Fibroblast of the aortic adventitia (primary cell): ENCODE measurements at places on chromosomes 12 and 14.
A peak's percentile ranks its signal among the peaks of the same experiment; 100 is the strongest.

- no peak for DNase-seq
Observed at GRCh38 chr14:52349731-52350130, 35.6 kb downstream of the PTGER2 start.

GRCh38 chr12:114221957-114222630 lies 183.8 kb downstream of the TBX5 start:
- DNase-seq, result no peak

DNA sequence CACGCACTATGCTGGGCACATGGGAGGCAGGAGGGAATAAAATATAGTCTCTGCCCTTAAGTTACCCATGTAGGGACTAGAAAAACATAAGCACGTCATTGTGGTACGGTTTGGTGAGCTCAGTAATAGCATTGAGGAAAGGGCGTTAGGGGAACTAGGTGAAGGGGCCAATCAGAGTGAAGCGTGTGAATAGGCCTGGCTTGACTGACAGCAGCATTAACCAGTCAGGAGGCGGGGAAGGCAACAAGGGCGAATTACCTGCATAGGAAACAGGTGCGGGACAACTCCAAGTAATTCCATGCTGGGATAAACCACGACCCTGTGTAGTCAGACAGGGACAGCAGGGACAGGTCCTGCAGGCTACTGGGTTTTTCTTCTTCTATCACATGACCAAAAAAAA lies 107.7 kb downstream of the UNC79 start:
- peak; percentile 5 for DNase-seq

- DNase-seq, result peak; percentile 31
Observed at GRCh38 chr12:115049614-115050013, 365.6 kb upstream of the TBX3 start.

DNA sequence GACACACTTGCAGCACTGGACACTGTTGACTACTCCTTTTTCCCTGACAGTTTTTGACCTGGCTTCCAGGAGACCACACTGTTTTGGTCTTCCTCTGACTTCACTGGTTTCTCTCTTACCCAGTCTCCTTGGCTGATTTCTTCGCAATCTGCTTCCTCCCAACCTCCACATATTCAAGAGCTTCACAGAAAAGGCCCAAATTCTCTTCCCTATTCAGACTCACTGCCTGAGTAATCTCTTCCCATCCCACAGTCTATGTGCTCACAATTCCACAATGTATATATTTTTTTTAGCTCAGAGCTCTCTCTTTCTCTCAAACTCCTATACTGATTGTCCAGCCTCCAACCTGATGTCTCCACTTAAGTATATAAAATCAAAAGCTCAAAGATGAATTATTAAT lies 115.4 kb downstream of the SINHCAF start:
- no peak for DNase-seq

DNA sequence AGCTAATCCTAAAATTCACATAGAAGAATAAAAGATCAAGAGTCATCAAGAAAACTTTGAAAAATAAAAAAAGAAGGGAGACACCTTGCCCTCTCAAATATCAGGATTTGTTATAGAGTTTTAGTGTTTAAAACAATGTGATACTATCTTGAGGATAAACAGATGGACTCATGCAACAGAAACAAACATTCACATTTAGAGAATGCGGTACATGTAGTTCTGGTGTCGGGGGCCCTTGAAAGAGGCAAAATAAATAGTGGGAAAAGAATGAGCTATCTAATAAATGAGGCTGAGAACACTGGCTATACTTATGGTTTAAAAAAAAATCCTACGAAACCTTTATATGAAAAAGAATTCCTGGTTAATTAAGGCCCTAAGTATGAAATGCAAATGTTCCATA lies 127.7 kb downstream of the LLPH start:
- no peak for DNase-seq

GRCh38 chr14:37597538-37597913 lies 2.1 kb downstream of the TTC6 start:
- DNase-seq, result no peak

- DNase-seq, result no peak
Observed at GRCh38 chr14:73342670-73343069, 105.4 kb downstream of the PAPLN start.

DNA sequence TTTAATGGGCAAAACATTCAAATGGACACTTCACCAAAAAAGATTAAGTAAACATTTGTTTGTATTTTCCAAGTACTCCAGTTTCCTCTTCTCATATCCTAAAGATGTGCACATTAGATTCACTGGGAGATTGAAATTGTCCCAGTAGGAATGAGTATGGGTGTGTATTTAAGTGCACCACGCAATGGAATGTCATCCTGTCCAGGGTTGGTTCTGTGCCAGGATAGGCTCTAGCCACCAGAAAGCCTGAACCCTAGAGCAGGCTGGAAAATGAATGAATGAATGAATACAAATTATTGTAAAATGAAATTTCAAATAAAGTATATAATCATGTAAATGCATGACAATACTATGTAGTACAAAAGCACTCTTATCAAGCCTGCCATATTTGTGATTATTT lies 14.0 kb downstream of the CEP83 start:
- no peak for DNase-seq

DNA sequence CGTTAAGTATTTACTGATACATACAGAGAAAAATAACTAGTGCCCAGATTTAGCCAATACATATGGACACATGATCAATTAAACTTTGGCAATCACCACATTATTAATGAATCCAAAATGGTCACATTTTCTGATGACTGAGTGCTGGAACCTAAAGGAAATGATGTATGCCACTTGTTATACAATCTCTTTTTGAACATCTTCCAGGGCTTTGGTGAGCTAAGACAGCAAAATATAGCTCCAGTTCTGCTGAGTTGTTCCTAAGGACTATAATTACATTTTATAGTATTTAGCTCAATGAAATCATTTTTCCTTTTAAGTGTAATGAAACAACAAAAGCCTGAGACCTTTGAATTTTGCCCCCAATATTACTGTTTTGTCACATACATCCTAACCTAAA lies 329.1 kb upstream of the ATP2B1 start:
- peak; percentile 47 for DNase-seq

DNA sequence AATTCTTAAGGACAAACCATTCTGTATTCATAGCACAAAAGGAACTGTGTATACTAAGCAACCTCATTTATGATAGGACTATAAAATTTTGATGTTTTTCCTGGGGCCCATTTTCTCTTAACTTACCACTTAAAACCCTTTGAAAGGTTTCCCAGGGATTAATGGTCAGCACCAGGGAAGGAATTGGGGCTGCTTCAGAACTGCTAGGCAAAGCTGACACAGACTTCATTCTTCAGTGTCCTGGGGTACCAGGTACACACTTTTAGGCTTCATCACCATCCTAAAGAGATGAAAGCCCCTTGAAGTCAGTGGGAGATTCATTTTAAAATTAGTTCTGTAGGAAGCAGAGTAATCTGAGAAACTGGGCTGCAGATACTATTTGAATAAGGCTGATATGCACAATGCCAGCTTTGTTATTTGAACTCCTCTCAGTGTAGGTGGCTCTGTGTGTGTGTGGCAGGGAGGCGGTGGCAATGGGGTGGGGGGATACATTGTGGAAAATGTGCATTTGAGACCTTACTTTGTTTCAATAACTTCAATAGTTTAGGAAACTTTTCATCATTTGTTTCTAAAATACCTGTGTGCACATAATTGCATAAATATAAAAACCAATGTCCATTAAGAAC lies 329.3 kb upstream of the DCN start:
- no peak for DNase-seq

- peak; percentile 32 for DNase-seq
Observed at GRCh38 chr14:35121026-35121886, 534 bp downstream of the PPP2R3C start.

GRCh38 chr14:71753126-71753830 lies 179.0 kb upstream of the RGS6 start:
- peak; percentile 95 for DNase-seq

DNA sequence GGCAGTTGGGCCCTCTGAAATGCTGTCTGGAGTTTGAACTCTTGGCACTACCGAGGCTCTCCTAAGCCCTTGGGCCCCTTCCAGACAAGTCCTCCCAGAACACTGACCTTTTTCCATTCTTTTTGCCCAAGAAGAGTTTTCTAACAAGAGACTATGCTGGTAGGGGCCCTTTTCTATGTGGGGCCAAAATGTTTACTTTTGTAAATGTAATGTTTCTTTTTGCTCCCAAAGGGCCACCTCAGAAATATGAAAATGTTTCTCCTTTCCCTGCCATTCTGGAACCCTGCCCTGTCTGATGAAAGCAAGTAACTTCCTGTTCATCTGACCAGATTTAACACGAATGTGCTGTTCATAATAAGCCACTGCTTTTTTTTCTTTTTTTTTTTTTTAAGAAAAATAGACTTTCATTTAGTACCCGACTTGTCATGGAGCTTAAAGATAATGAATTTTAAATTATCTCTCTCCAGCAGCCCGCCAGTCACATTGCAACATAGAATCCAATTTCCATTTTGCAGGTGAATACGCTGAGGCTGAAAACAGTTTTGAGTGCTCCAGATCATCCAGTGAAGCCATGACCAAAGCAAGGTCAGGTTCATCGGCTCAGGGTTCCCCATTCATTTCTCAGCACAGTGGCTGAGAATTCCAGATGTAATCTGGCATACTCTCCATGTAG lies 169.9 kb downstream of the DPF3 start:
- DNase-seq, result peak; percentile 79

GRCh38 chr12:95073698-95074520 lies 491 bp upstream of the NR2C1 start:
- DNase-seq, result no peak

GRCh38 chr12:126554625-126555024 lies 1489.4 kb downstream of the AACS start:
- DNase-seq, result no peak

DNA sequence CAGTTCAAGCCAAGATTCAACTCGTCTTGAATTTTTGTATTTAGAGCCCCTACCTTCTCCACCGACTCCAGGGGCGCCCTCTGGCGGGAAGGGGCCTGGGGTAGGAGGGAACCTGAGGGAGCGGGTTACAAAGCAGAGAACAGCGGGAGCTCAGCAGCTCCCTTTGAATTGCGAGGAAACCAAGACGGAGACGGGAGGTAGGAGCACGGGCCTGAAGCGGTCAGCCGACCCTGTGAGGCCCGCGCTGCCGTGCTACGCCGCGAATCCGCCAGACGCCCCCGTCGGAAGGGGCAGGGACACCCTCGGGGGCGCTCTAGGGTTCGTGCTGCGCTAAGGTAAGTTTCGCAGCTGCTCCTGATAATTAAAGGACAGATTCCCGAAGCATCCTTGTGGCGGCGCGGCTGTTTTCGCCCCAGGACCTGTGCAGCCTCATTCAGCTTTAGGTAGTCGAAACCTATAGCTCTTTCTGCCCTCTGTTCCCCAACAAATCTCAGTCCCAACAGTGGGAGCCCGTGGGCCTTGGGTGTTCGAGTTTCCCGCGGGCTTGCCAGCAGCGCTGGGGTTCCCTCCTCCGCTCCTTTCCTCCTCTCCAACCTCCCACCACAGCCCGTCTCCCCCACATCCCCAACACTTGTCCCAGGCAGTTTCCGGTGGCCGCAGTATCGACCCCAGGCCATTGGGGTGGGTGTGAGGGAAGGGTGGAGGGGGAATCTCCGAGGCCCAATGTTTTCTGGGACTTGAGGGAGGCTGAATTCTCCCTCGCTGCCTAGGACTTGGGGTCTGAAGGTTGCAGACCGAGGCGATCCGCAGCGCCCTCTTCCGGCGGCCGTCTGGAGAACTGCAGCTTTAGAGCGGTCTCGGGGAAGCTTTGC lies 5.1 kb upstream of the NKX2-1 start:
- no peak for DNase-seq

DNA sequence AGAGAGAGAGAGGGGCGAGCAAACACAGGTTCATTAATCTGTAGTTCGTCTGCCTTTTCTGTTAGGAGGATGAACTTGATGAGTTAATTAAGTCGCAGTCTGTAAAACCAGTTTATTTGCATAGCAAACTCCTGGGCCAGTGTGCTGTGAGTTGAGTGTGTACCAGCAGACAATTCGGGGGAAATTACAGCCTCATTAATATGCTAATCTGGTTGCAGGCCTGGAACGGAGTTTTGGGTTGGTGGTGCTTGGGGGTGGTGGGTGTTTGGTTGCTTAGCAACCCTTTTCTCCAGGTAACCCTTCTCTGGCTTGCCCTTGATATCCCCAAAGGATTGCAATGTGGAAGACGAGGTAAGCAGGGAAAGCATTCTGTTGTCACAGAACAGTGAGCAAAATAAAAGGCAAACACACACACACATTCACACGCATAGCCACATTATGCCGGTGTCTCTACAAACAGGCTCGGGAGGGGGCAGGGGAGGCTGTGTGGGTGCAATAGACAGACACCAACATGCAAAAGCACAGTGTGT lies 29.2 kb upstream of the LHX5 start:
- no peak for DNase-seq

- peak; percentile 7 for DNase-seq
Observed at GRCh38 chr12:125346362-125346761, 281.1 kb downstream of the AACS start.
